Epithelial cell of proximal tubule (primary cell): ENCODE measurements at places on chromosomes 7 and 10. TPM values are rescaled to one million over a fixed set of nuclear protein-coding genes. Genes with fewer than 3 reads are reported as not detected.

GRCh38 chr7:98128346-98128745, 21.7 kb downstream of the LMTK2 start:
- DNase-seq = no peak

DNA sequence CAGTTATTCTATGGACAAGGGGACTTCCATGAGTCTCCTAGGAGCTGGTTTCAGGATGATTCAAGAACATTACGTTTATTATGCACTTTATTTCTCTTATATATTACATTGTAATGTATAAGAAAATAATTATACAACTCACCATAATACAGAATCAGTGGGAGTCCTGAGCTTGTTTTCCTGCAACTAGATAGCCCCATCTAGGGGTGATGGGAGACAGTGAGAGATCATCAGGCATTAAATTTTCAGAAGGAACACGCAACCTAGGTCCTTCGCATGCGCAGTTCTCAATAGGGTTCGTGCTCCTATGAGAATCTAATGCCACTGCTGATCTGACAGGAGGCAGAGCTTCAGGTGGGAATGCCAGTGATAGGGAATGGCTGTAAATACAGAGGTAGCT, 137.9 kb downstream of the ANKRD30A start:
- no peak for DNase-seq

- DNase-seq = no peak
These were observed 272.9 kb upstream of the KLF6 start for GRCh38 chr10:4057725-4058513.

GRCh38 chr10:89236226-89236797, 15.3 kb downstream of the LIPA start:
- no peak for DNase-seq

DNA sequence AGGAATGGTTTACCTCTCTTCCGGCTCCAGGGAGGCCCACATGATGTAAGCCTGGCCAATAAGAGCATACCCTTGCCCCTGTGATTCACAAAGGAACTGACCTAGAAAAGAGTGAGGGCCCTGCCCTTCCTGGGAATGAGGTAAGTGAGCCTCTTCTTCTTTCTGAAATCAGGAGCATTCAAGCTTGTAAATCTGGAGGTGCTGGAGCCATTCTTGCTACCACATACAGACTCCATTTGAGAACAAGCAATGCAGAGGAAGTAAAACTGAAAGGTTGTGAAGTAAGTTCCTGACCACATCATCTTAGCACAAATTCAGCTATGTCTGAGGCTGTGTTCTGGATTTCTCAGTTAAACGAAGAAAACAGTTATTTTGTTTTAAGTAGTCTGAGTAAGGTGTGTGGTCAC, 132.2 kb downstream of the CD36 start:
- peak; percentile 25 for DNase-seq

GRCh38 chr10:121698902-121699301, 100.7 kb upstream of the FGFR2 start:
- DNase-seq = no peak

GRCh38 chr7:42745357-42746059, 166.4 kb downstream of the C7orf25 start:
- no peak for DNase-seq

DNA sequence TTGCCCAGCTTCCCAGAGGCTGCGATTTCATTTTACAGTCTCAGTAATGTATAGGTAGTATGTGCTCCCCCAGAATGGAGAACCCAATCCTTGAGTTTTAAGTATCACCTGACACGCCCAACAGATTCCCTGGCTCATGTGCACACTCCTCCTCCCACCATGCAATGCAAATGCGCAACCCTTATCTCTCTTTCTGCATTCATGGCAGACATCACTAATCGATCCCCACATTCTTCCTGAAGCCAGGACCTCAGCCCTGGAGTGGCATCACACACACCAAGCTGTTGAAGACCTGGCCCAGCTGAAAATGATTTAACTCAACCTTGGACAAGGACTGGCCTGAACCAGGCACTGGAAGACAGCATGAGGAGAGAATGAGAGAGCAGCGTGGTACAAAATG, 68.4 kb downstream of the ZRANB1 start:
- no peak for DNase-seq

GRCh38 chr10:67665491-67665890, 30.5 kb downstream of the CTNNA3 start:
- no peak for DNase-seq

DNA sequence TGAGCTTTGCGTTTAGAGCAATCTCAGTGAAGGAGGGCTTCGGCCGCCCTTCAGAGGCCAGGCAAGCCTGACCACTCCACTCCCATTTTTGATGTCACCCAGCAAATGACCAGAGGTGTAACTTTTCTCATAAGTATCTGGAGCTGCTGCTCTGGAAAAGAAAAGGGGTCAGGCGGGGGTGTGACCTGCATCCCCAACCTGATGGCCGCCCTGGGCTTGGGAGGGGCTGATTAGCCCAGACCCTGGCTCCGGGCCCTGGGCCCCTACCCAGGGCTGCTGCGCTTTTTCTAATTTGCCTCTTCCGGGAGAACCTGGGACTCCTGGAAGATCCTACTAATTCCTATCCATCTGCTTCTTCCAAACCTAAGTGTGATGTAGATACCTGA, 9.6 kb upstream of the EBF3 start:
- no peak for DNase-seq

DNA sequence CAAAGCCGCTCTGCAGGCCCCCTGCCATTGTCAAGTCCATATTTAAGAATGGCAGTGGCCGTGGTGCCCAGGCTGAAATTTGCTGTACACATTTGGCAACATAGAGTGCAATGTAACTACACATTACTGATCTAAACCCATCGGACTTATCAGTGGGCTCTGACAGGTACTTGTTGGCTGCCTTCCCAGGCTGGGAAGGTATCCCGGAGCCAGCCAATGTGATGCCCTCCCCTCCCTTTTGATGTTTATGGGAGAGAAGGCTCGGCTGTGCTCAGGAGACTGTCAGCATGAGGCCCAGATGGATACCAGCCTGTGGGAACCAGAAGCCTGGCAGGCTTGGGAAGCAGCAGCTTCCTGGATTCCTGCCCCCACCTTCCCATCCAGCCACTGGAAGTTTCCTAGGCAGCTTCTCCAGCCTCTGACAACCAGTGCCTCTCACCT, 146.1 kb upstream of the TCF7L2 start:
- DNase-seq = no peak

DNA sequence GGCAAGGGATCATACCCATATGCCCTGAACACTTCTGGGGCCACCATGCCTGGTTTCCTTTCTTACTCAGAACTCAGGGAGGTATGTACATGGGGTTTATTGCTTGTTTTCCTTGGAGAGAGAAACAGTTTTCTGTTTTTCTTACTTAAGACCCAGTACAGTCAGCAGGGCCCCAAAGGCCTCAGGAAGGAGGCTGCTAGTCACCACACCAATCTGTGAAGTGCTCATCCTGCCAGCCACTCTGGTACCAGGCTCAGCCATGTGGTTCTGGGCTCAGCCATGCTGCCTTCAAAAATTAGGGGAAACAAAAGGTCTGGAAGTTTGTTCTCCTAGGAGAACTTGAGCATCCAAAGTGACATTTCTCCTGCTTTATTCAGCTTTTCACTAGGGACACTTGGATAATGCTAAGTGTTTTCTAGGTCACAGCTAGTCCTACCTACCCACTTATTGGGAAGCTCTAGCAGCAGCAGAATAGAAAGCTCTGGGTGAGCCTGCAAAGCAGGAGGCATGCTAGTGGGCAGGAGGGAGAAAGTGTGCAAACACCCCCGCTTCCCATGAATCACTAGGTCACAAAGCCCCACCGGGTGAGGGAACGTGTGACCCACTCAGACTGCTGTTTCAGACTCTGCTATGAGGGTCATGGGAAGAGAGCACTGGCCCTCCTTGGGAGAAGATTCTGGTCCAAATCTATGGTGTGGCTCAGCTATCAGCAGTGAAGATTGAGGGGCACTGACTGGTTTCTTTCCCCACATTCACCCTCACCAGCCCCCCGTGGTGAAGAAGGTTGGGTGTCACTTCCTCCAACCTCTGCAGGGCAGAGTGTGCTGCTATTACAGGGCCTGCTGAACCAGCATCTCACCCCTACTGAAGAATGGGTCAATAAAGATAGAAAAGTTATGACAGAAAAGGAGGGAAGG, 23.9 kb downstream of the NUDCD3 start:
- no peak for DNase-seq

- peak; percentile 61 for DNase-seq
These were observed 107.4 kb upstream of the GLCCI1 start for GRCh38 chr7:7861211-7861633.

- no peak for DNase-seq
These were observed 316.4 kb upstream of the COBL start for GRCh38 chr7:51633006-51633405.

GRCh38 chr10:128727114-128727513, 600.9 kb upstream of the MKI67 start:
- DNase-seq = no peak

UPK3B gene
- not detected in 2 replicates for total RNA-seq

BAMBI gene
- 12.6 and 16.0 TPM in 2 replicates for total RNA-seq

INTS15 gene
- 23.1 and 36.0 TPM in 2 replicates for total RNA-seq

UBTD1 gene
- 21.6 and 23.6 TPM in 2 replicates for total RNA-seq

PROSER2 gene
- 91.6 and 112 TPM in 2 replicates for total RNA-seq

COL26A1 gene
- not detected in 2 replicates for total RNA-seq

COL1A2 gene
- total RNA-seq = 1.0 and 10.9 TPM in 2 replicates

ALOX5 gene
- total RNA-seq = 1.7 and 4.7 TPM in 2 replicates

TRIM50 gene
- not detected in 2 replicates for total RNA-seq

FXYD4 gene
- not detected in 2 replicates for total RNA-seq

SUGCT gene
- 3.8 and 4.4 TPM in 2 replicates for total RNA-seq

SKIDA1 gene
- total RNA-seq = 0.52 and 1.4 TPM in 2 replicates

AKR1D1 gene
- total RNA-seq = not detected in 2 replicates

NPFFR1 gene
- 0.14 TPM in 1 of 2 replicates, not detected in the other for total RNA-seq

HPSE2 gene
- total RNA-seq = not detected in 2 replicates

CCDC71L gene
- total RNA-seq = 25.8 and 35.3 TPM in 2 replicates
